Right lobe of liver (tissue), 6 donors: ENCODE measurements at places on chromosomes 11 and 22. TPM values are rescaled to one million over a fixed set of nuclear protein-coding genes. Genes with fewer than 3 reads are reported as not detected.

- no peak overlapping the region for H3K27ac ChIP-seq
- no peaks in the 10 kb centered on the region for H3K36me3 ChIP-seq
- H3K4me1 ChIP-seq = no peaks in the 10 kb centered on the region
- no peak overlapping the region for H3K4me3 ChIP-seq
Measured at GRCh38 chr22:37457093-37457893, 28.9 kb downstream of the MFNG start.

DNA sequence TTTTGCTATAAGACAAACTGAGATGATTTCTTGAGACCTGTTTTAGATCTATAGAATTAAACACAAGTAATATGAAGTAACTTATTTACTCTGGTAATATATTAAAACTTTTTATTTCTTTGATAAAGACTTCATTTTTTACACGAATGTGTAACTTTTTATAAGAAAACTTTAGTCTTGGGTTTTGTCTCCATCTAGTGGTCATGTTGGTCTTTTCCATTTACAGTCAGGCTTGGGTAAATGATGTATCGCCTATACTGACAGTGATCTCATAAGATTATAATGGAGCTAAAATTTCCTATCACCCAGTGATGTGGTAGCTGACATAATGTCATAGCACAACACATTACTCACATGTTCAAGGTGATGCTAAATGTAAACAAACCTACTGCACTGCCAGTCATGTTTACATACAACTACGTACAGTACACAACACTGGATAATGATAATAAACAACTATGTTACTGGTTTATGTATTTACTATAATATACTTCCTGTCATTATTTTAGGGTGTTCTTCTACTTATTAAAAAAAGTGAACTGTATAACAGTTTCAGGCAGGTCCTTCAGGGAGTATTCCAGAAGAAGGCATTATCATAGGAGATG, 7.5 kb upstream of the C11orf97 start:
- H3K27ac ChIP-seq = no peak overlapping the region
- H3K4me1 ChIP-seq = no peaks in the 10 kb centered on the region
- no peak for DNase-seq
- no peaks in the 10 kb centered on the region for H3K27me3 ChIP-seq
- H3K4me3 ChIP-seq = no peak overlapping the region
- H3K36me3 ChIP-seq = peaks cover 14% of the 10 kb centered on the region

DNA sequence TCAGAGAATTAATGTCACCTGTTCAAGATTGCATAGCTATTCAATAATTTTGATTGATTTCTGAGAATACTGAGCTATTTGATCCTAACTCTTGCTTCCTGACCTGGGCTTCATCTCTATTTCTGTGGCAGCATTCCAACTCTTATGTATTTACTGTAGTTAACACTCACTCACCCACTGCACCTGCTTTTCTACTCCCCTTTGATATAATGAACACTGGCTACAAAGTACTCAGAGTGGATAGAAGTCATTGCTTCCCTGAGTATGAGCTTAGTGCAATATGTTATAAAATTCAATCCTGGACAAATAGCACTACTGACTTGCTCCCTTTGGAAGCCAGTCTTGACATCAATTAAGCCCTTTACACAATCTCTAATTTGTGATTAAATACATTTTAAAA, 117.2 kb downstream of the APIP start:
- H3K4me3 ChIP-seq = no peak overlapping the region
- no peaks in the 10 kb centered on the region for H3K36me3 ChIP-seq
- H3K4me1 ChIP-seq = no peaks in the 10 kb centered on the region
- no peak for DNase-seq
- H3K27me3 ChIP-seq = no peaks in the 10 kb centered on the region

Gene PTPRJ
- 13.6 TPM for total RNA-seq

Gene ZDHHC13
- total RNA-seq = 1.6 TPM
